ENCODE measurements at places on chromosomes 7 and 10.

GRCh38 chr7:85765698-85766298 lies 578.9 kb upstream of the SEMA3D start:
- no peak for DNase-seq

- no peak for DNase-seq
Measured at GRCh38 chr7:156751319-156751718, 110.7 kb downstream of the RNF32 start.

DNA sequence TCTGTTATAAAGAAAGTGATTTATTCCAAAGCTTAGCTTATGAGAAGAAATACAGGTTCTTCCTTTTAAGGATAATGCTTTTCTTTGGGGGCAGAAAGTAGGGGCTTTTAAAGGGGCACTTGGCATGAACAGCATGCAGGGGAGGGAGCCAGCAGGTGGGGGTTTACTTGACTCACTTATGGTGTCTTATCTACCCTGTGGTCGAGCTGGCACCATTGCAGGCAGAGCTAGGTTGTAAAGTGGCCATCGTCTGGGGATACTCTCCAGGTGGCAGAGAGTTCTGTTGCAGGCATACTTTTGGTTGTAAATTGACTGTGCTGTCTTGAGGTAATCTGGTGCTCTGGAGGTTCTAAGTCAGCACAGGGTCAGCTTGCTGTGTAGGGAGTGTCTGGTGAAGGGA lies 26.3 kb upstream of the IFRD1 start:
- DNase-seq, result no peak

DNA sequence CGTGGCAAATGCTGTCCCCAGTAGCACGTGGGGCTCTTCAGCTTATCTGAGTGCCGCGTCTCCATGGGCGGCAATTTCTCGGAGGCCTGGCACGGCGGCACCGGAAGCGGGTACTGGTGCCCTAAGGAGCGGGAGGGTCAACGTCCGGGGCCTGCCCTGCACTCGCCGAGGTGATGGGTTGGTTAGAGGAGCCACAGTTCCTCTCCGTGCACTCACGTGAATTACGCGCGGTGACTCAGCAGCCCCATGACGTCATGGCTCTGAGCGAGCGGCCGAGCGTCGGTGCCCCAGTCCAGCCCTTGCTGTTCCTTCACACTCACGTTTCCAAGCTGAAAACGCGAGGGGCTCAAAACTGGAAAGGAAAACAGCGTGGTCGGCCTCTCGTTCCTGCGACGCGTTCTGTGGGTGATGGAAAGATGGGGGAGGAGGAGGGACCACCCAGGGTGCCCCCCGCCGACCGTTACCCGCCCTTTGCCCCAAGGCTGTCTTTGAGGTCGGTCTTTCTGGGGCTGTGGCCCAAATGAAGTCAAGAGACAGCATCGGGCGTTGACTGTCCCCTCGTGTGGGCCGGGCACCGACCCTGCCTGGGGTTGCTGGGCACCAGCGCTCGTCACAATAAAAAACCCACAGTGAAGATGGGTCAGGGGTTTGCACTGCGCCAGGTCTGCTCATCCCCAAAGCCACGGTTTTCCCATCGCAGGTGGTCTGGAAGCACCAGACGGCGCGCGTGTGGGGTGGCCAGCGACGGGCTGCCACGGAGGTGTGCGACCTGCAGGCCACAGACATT lies 70.4 kb upstream of the CFAP46 start:
- no peak for DNase-seq

- no peak for DNase-seq
Measured at GRCh38 chr10:111439034-111439842, 362.4 kb downstream of the ADRA2A start.

GRCh38 chr7:1096156-1097119 lies 8.5 kb downstream of the GPER1 start:
- peak; percentile 74 for DNase-seq

- no peak for DNase-seq
Measured at GRCh38 chr10:133157662-133158436, 2.2 kb upstream of the KNDC1 start.

DNA sequence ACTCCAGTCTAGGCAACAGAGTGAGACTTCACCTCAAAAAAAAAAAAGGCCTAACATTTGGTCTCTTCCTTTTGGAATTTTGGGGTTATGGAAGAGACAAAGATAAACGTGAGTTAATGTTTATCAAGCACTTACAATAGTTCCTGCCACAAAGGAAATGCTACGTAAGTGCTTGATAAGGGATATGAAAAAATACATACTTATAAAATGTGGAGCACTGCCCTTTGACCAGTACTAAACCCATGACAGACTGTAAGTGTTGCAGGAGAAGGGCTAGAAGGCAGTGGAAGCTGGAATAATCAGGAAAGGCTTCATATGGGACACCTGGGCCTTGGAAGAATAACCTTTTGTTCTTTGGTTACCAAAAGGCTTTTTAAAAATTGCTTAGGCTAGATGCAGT lies 25.5 kb downstream of the TMEM248 start:
- DNase-seq, result no peak

DNA sequence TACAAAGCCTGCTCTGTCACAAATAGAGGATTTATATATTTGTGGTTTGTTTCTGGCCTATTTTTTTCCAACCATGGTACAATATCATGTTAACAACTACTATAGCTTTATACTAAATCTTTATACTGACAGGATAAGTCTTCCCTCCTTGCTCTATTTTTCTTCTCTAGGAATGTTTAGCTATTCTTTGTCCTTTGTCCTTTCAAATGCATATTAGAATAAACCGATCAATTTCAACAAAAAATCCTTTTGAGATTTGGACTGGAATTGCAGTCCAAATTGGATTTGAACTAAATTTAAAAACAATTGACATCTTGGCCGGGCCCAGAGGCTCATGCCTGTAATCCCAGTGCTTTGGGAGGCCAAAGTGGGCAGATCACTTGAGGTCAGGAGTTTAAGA lies 39.2 kb upstream of the CTTNBP2 start:
- no peak for DNase-seq

DNA sequence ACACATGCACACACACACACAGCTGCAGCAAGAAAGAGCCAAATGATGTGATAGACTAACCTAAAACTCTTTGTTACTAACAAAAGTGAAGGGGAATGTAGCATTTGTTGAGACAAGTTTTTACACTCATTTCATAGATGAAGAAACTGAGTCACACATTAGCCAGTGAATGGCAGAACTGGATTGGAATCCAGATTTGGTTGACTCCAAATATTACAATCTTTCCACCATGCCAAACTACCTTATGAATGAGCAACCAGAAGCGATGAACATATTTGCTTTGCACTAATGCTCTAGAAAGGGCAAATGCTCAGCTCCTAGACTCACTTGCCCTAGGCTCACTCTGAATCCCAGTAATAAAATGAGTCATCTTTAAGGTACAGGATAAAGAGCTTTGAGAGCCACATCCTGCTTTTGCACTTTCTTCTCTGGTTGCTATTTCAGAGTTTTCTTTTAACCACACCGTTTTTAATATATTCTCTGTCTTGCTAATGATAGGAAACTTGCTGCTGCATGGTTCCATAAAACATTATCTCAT lies 111.9 kb downstream of the GPAM start:
- DNase-seq, result no peak

DNA sequence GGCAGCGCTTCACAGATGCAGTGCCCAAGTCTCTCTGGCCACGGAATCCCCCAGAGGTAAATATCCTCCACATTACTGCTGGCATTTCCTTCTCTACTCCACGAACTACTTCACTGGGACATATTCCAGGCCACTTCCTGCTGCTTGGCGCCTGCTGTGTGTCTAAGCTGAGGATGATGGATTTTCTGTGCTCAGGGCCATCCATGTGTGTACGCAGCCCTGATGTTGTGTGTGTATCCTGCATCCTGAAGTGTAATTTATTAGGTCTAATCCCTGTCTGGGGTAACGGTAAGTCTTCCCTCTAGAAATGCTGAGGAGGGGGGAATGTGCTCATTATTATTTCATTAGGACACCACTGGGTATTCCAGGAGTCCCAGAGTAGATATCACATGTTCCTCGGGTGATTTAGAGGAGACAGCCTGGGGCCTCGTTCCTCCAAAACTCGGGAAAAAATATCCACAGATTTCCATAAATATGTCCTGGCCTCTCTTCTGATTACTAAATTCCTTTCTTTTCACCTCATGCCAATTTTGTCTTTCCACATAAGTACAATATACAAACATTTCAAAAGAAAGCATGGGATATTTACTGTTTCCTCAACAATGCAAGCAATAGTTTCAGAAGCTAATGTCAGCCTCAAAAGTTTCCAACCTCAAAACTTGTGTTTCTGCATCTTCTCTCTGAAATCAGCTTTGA lies 25.5 kb upstream of the HABP2 start:
- DNase-seq, result no peak

GRCh38 chr10:15316145-15316544 lies 54.9 kb downstream of the FAM171A1 start:
- no peak for DNase-seq

GRCh38 chr7:100612730-100613390 lies 520 bp downstream of the MOSPD3 start:
- peak; percentile 40 for DNase-seq

- DNase-seq, result peak; percentile 44
Measured at GRCh38 chr7:45890902-45891461, 2.7 kb downstream of the IGFBP1 start.

DNA sequence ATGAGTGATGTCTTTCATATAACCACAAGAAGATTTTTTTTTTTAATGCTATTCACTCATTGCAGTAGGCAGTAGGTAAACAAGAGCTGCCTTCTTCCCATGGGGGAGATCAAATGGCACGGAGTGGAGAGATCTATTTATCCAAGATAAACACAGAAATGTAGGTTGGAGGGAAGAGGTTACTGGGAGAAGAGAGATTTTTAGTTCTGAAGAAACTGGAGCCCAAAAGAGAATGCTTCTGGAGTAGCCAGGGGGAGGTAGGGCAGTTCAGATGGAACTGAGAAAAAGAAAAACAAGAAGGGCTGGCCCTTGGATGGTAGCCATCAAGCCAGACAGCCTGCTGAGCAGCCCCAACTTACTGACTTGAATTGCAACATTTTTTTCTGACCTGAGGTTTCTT lies 270.1 kb upstream of the TPK1 start:
- DNase-seq, result no peak

DNA sequence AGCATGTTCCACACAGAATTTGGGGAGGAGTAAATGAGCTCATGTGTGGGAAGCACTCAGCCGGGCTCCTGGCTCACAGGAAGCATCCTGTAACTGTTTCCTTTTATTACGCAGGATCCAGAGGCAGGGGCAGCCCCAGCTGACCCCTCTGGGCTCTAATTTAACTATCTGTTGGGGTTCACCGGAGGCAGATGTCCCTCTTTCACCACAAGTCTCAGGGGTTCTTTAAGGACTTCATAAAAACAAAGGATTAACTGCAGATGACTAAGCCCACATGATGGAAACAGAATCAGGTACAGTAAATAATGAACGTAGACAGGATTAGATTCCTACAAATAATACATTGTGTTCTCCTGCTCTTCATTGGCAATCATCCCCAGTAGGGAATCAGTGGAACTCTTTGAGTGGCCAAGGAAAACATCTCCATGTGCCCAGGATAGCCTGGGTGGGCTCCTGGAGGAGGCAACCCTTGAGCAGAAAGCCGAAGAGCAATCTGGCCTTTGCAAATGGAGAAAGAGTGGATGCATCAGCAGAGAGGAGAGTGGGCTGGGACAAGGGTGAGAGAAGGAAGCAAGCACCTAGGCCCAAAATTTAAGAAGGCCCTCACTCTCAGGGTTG lies 24.6 kb downstream of the TBXAS1 start:
- DNase-seq, result no peak

- no peak for DNase-seq
Measured at GRCh38 chr10:112124866-112125265, 58.7 kb downstream of the GPAM start.

GRCh38 chr7:79090543-79090942 lies 362.9 kb downstream of the MAGI2 start:
- DNase-seq, result no peak

DNA sequence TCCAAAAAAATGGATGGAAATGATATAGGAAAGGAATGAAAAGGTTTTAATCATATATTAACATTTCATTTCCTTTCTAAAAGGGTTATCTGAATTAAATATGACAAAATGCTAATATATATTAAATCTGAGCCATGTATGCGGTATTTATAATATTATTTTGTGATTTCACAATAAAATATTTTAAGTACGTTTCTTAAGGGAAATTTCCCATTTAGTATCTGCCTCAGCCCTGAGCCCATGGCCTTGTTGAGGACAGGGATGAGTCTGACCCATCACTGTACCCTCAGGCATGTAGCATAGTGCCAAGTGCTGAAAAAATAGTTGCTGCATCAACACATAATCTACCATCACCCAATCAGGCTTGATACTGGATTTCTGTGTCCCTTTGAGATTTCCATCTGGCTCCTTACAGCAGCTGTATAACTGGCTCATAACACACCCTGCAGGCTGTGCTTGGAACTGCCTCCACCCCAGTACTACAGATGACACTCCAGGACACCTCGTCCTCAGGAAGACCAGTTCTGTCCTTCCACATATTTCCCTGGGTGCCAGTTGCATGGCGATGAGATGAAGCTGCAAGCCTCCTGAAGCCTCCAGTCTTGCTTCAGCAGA lies 59.4 kb upstream of the ASAH2 start:
- DNase-seq, result peak; percentile 13

GRCh38 chr10:18221882-18222281 lies 81.7 kb downstream of the CACNB2 start:
- DNase-seq, result no peak

GRCh38 chr7:15723841-15724240 lies 37.4 kb upstream of the MEOX2 start:
- DNase-seq, result no peak

DNA sequence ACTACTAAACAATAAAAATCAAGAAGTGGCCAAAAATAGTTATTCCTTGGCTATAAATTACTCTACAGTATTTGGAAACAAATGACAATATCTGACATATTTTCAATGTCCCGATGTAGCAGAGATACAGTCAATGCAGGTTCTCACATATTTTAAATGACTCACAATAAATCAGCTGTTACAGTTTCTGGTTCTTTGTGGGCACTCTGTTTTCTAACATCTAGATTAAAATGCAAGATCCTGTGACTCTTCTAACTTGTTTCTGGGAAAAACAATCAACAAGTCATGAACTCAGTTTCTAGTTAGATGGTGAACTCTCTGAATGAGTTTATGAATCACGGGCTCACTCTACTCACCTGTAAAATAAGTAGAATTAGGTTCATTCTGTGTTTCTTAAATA lies 849.6 kb upstream of the MBL2 start:
- no peak for DNase-seq

DNA sequence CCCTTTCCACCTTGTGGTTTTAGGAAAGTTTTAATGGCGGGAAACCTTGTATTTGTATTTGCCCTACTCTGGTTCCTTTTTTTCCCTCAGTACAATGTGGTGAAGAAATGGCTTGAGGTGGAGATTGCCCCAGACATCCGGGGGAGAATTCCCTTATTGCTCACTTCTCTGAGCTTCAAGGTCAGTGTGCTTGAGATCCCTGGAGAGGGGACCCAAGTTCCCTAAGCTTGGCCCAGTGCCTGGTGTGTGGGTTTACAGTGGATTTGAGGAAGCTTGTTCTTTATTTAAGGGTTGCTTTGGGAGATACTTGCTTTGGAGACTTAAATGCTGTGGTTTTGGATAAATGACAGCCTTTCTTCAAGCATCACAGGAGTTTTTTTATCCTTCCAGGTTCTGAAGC lies 18.3 kb downstream of the CALHM2 start:
- DNase-seq, result no peak

Data from SK-N-DZ (cell line).